ENCODE measurements at places on chromosomes 4 and X.

- DNase-seq = no peak
Observed at GRCh38 chr4:142408003-142408441, 438.1 kb downstream of the INPP4B start.

- DNase-seq = no peak
Observed at GRCh38 chr4:156623376-156623775, 348.2 kb downstream of the PDGFC start.

- DNase-seq = no peak
Observed at GRCh38 chrX:55030271-55031205, at the start of gene ALAS2. TSS of gene ALAS2 (minus strand) at chrX:55030977. CDS start at chrX:55026000, 4,977 bp downstream.

DNA sequence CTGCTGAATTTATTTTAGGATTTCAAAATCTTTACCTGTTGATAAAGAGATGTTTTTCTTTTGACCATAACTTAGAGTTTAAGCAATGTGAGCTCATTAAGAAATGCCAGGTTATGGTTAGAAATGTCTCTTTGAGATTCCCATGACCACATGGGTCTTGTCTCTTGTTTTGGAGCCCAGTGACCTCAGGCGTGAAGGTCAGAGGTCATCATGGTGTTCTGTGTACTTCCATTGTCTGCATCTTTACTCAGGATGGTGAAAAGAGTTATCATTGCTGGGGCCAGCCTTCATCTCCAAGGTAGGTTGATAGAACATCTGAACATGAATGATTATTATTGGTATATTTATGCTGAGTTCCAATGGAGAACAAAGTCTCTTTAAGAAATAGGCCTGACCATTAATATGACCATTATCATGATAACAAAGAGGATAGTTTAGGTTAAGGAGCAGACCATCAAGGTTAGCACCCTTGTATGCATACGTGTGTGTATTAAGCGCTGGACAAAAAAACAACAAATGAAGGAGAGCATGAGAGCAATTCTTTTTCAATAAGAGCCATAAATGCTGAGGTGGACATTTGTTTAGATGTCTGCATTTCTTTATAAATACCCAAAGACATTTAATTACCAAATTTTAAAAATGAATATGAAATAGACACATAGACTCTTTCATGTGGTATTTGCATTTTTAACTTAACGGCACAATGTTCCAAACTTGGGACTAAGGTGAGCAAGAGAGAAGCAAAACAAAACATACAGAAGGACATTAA, 120.6 kb upstream of the PAQR3 start:
- no peak for DNase-seq

DNA sequence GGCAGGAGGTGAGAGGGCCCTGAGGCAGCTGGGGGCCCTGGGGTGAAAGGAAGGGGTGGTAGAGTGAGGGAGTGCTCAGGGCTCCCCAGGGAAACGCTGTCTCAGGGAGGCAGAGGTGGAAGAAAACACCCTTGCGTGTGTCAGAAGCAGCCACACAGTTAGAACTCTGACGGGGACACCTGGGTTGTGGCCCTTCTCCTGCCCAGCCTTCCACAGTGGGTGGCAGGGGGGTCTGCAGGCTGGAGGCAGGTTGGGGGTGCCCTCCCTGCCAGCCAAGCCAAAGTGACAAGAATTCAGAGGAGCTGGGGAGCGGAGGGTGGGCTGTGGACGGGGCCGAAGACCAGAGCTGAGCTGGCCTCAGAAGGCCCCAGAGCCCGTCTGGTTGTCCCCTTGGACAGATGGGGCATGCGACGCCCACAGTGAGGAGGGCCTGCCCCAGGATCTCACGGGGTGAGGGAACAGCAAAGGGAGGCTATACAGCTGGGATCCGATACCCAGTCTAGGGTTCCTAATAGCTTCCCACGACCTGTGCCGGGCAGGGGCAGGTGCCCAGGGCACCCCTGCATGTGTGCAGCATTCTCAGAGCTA, 105.2 kb upstream of the ADRA2C start:
- no peak for DNase-seq

DNA sequence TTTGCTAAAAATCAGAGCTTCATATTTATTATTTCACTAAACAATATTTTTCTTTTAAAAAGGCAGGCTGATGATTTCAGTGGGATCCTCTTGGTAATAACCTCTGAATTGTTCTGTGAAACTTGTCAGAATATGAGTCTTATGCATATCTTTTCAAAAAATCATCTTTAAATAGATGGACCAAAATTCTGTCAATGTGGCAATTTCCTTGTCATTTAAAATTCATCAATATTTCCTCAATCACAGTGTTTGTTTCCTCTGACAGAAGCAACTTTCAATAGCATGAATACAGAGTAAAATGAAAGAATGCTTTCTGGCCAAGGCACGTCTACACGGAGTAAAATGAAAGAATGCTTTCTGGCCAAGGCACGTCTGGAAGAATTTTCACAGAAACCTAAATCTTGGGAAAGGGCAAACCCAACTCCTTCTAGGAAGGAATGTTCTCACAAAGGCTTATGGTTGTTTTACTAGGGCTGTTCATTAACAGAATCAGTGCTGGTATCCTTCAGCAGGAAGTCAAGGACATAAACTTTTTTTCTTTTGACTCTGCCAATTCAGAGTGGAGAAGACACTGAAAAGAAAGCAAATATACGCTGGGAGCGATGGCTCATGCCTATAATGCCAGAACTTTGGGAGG, 99.0 kb upstream of the GPR34 start:
- DNase-seq = no peak

GRCh38 chr4:139736661-139737060, 71.0 kb downstream of the MGST2 start:
- no peak for DNase-seq

Measured in DMS53 (cell line).